ENCODE measurements at places on chromosomes 4 and X.
A peak's percentile ranks its signal among the peaks of the same experiment; 100 is the strongest.

GRCh38 chr4:123553733-123554637 is 157.4 kb downstream of the SPRY1 start:
- peak; percentile 11 for DNase-seq

DNA sequence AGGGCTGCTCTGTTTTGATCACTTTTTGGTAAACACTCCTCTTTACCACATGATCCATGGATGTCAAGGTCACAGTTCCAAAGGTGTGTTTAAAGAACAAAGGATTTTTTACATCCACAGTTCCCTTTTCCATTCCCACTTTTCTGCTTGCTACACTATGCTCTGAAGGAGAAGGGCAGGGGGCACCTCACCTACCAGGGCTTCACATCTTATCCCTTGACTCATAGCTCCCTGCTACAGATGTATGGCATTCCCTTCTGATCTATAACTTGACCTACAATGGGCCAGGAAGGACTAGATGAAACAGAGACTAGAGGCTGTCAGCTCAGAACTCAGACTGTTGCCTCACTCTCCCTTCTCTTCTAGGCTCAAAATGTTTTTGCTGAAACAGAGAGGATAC is 233.1 kb upstream of the RPS6KA3 start:
- DNase-seq = no peak

DNA sequence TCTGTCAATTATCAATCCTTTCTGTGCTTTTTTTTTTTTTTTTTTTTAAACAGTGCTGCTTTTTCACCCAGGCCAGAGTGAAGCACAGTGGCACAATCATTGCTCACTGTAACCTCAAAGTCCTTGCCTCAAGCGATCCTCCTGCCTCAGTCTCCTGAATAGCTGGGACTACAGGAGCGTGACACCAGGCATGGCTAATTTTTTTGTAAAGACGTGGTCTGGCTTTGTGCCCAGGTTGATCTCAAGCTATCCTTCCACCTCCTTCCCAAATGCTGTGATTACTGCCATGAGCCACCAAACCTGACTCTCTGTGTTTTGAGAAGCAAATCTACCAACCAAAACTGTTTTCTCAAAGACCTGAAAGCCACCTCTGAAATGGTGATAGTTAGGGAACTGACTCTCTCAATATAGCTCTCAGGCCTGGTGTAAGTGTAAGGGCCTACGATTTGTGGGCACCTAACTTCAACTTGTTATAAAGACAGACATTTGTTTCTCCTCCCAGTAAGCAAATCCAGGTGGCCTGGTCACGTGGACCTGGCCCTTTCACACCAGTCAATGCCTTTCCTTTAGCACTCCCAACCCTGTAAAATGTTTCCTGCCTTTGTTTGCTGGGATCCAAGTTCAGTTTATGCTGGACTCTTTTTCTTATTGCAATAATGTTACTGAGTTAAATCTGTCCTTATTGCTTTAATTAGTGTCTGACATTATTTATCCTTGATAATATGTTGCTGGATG is 2015.9 kb downstream of the PCDH7 start:
- DNase-seq = no peak

DNA sequence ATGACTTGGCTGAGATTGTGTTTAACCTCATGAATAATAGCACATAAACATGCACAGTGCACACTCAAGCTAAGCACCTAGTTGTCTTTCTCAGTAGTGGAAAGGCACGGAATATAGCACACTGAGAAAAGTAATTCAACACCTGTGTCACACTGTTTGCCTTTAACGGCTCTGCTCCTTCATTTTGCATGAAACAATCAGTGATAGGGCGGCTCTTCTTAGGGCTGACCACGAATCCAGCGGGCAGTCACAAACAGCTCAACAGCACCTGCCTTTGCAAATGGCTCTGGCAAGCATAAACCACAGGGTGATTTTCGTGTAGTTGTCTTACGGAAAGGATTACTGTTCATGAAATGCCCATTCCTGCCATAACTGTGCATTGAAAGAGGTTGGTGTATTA is 954.0 kb upstream of the TENM3 start:
- DNase-seq = no peak

GRCh38 chrX:133666256-133666655 is 251.0 kb upstream of the GPC4 start:
- DNase-seq = no peak

GRCh38 chr4:36523182-36523581 is 241.8 kb downstream of the DTHD1 start:
- no peak for DNase-seq

- no peak for DNase-seq
Observed at GRCh38 chrX:136015016-136015415, 29.8 kb downstream of the SLC9A6 start.

DNA sequence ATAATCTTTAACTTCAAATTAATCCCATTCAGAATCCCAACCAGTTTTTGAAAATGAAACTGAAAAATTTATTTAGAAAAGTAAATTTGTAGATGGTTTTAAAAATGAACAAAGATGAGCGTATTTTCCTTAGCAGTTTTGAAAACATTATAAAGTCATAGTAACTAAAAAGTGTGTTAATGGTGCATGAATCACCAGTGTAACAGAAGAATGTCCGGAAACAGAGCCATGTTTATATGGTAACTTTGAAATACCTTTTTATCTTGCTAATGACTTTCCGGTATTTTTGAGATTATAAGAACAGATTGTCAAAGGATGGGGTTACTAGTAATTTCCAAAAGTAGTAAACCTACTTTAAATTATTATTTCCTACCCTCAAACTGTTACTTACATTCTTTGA is 145.9 kb downstream of the IRS4 start:
- DNase-seq = no peak

DNA sequence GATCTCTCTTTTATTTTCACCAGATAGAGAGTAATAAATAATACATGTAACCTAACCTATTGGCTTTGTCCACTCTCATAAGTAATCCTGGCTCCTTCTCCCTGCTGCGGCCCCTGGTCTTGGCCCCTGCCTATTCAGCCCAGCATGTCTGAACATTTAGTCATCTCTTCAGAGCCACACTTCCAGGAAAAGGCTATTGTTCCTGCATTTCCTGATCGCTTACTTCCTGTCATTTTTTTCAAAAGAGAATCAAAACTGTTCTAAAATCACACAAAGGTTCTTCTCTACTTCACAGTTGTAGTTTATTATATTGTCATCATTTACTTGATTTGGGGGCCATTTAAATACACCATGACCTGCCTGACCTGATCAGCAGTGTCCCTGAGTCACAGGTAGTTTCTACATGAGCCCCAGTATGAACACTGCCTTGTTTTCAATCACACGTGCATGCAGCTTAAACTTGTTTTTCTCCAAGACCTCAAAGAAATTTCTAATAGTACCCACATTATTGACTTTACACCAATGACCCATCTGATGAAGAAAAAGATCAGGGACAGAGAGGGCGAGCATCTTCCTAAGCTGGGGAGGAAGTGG is 47.4 kb upstream of the KDR start:
- no peak for DNase-seq

GRCh38 chrX:133287860-133288259 is 69.7 kb upstream of the TFDP3 start:
- no peak for DNase-seq

- DNase-seq = no peak
Observed at GRCh38 chr4:7429601-7430078, 5.1 kb downstream of the PSAPL1 start.

- no peak for DNase-seq
Observed at GRCh38 chrX:103393487-103393886, 17.1 kb downstream of the BEX3 start.

DNA sequence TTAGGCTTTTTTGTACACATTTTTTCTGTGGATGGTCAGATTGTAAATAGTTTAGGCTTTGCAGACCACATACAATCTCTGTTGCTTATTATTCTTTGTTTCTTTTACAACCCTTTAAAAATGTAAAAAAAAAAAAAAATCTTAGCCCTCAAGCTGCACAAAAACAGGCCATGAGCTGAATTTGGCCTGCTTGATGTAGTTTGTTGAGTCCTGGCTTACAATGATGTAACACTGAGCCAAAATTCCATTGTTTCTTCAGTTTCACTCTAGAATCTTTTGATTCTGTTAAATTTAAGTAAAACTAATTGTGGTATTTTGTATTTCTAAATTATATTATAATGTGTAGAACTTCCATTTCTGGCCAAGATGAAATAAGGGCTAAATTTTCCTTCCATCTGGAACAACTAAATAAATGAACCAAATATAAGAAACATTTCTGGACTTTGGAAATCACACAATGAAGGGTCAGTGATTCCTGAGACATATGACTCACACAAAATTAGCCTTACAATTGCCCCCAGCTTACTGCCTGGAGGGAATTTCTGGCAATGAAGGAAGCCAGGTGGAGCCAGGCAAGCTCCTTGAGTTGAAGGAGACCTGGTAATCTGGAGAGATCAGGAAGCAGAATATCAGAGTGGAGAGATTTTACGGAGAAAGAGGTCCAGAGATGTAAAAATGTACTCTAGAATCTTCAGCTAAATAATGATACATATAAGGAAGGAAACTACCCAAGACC is 29.8 kb downstream of the IQCM start:
- no peak for DNase-seq

Measured in Kasumi-1 (cell line).